ENCODE measurements at places on chromosomes 3 and 15.

DNA sequence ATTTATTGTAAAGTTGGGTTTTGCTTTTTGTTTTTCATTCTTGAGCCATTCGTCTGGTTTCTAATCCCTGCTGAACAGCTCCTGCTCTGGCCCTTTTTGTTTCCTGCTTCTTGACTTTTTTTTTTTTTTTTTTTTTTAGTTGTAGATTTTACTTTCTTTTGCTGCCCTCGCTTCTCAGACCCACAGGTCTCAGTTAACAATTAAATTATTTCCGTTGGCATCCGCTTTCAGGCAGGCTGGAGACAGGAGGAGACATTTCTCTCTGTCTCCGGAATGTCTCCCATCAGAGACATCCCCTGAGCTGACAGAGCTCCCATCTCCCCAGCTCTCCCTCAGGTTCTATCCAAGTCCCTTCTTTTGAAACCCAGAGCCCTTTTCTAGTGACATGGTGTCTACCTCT lies 68.6 kb downstream of the SLC6A6 start:
- no peak for DNase-seq

- DNase-seq, result no peak
Observed at GRCh38 chr15:85692873-85693272, 101.9 kb downstream of the KLHL25 start.

- no peak for DNase-seq
Observed at GRCh38 chr15:67165254-67166253, 88.9 kb downstream of the AAGAB start.

DNA sequence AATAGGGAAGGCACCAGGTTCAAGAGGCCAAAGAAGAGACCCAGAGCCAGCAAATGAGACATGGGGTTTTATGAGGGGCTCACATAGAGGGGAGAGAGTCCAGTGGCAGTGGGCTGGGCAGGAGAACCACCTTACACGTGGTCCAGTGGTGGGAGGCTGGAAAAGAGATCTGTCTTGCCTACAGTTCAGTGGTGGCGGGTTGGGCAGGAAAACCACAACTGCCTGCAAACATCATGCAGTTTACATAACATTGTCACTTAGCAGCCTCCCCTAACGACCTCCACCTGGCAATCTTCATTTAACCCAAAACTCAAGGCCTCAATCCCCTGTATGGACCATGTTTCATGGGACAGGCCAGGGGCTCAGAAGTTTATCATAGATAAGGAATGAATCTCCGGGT lies 29.1 kb downstream of the CRYGS start:
- DNase-seq, result no peak

GRCh38 chr3:172148702-172149565 lies 109.6 kb downstream of the FNDC3B start:
- DNase-seq, result no peak

DNA sequence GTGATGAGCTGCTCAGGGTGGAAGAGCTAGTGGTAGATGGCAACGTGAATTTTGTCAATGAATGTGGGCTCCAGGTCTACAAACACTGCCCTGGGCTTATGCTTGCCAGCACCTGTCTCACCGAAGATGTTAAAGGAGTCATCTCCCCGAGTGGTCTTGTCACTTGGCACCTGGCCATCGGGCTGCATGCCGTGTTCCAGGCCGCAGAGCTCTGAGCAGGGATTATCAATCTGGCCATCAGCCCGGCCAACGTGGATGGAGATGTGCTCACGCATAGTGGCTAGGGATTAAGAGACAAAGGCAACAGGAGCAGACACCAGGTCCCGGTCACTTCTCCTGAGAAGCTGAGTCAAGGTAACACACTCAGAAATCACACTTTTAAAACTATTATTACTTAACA lies 54.8 kb upstream of the ACTC1 start:
- DNase-seq, result no peak

Data from breast epithelium (tissue), 4 donors.